ENCODE measurements at places on chromosomes 12 and 14.

DNA sequence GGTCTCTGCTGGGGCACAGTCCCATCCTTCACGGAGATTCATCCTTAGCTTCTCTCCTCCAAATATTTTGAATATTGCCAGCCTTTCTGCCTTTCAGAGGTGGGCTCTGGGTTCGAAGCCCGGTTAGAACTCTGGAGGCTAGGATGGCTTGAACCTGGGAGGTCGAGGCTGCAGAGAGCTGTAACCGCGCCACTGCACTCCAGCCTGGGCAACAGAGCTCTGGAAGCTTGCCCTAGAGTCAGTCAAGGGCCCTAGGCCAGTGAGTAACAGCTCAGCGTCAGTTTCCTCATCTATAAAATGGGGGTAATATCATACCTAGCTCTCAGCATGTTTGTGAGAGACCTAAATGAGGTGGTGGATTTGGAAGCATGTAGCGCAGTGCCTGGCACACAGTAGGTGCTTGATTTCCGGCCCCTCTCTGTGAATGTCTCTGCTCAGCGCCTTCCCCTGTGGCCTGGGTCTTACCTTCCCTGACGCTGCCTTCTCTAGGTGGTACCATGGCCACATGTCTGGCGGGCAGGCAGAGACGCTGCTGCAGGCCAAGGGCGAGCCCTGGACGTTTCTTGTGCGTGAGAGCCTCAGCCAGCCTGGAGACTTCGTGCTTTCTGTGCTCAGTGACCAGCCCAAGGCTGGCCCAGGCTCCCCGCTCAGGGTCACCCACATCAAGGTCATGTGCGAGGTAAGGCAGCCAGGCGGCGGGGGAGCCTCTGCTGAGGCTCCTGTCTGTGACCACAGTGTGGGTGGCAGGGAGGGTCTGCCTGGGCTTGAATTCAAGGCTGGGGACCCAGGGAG lies 3.4 kb downstream of the PTPN6 start:
- no peak for DNase-seq

DNA sequence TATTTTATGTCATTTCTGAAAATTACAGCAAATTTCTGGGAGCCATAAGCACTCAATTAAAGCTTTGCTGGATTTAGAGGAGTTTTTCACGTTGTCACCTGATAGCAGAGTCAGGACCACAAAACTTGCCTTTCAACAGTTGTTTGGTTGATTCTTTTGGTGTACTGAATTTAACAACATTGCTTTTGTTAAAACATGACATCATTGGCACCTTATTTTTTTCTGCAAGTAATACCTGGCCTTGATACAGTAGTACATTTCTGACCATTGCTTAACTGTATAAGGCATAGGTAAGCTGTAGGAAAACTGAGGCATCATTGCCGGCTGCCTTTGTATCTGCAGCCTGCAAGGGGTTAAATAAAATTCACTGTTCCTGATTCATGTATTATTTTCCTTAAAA lies 4.5 kb upstream of the BCL11B start:
- DNase-seq: no peak

GRCh38 chr12:103318566-103318965 lies 177.2 kb downstream of the C12orf42 start:
- peak; percentile 98 for DNase-seq

GRCh38 chr14:98957211-98958047 lies 314.6 kb downstream of the BCL11B start:
- no peak for DNase-seq

- peak; percentile 12 for DNase-seq
Measured at GRCh38 chr12:64633940-64634337, 23.6 kb downstream of the RASSF3 start.
